CD8-positive, alpha-beta T cell (primary cell): ENCODE measurements at places on chromosomes 2 and 18. TPM values are rescaled to one million over a fixed set of nuclear protein-coding genes. Genes with fewer than 3 reads are reported as not detected.

GRCh38 chr18:23752796-23753195 is 63.5 kb downstream of the LAMA3 start:
- no peak for DNase-seq

MRPS9 gene
- total RNA-seq, result 9.2 TPM

FBXO48 gene
- 0.22 TPM for total RNA-seq

MITD1 gene
- total RNA-seq, result 15.6 TPM

PLB1 gene
- 0.83 TPM for total RNA-seq
